ENCODE measurements at places on chromosomes 5 and 9. TPM values are rescaled to one million over a fixed set of nuclear protein-coding genes. Genes with fewer than 3 reads are reported as not detected.

GRCh38 chr9:98251551-98251950 is 3.9 kb downstream of the TBC1D2 start:
- DNase-seq = no peak

- DNase-seq = no peak
Observed at GRCh38 chr5:117261948-117262571, 687.4 kb upstream of the SEMA6A start.

Gene ITGA1
- 232 TPM for total RNA-seq

Gene OTP
- total RNA-seq = not detected
